Activated CD8-positive, alpha-beta memory T cell treated with anti-CD3 and anti-CD28 coated beads for 1 hour (primary cell): ENCODE measurements at places on chromosomes 1 and 21.

DNA sequence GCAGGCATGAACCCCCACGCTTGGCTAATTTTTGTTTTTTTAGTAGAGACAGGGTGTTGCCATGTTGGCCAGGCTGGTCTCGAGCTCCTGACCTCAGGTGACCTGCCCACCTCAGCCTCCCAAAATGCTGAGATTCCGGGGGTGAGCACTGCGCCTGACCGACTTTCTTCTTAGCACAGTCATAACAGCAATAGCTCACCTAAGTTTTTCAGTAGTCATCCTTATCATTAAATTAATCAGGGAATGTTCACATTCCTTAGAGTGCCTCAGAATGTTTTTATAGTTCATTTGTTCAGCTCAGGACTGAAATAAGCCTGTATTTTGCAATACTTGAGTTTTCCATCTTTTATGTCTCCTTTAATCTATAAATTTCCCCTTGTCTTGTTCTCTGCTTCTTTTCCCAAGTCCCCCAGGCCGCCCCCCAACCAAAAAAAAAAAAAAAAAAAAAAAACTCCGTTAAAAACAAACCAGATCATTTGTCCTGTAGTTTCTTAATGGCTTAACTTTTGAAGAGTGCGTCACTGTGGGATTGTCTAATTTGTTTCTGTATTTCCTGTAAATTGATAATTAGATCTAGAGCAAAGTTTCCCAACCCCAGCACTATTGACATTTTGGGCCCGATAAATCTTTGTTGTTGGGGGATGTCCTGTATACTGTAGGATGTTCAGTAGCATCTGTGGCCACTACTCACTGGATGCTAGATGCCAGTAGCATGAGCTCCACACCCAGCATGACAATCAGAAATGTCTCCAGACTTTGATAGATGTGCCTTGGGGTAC is 120.7 kb downstream of the ITSN1 start:
- no peak for DNase-seq

DNA sequence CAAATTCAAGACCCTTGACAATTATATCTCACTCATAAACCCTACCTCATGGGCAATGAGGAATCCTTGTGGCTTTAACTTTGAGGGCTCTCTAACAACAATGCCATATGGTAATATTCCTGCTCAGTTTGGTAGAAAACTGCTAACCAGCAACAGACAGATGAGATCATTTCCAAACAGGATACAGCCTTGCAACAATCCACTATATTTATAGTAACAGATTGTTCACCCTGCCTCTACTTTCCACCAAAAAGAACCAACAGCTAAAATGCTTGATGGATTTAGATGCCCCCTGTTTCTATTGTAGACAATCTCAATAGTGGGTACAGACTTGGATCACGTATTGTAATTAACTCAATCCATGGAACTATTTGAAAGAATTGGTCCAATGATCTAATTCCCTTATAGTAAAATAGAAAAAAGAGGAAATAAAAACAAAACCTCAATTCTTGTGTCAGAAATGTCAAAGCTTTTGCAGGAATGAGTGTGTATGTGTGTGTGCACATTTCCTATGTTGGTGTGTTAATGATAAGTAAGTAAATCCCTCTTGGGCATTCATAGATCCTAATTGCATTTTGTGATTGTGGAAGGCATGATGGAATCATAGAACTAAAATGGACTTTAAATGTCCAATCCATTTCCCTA is 100.0 kb upstream of the EDEM3 start:
- no peak for DNase-seq

DNA sequence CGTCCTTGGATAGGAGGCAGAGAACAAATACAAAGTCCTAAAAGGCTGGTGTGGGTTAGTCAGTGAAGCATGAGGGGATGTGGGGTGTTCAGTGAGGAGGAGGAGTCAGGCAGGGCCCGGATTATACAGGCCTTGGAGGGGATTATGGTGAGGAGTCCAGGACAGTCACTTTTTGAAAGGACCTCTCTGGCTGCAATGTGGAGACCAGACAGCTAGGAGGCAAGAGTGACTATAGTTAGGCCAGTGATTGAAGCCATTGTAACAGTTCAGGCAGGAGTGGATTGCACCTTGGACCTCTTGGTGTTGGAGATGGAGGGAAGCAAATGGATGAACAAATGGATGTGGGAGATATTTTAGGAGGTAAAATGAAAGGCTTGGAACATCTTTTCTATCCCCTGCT is 115.8 kb downstream of the C1orf94 start:
- no peak for DNase-seq

DNA sequence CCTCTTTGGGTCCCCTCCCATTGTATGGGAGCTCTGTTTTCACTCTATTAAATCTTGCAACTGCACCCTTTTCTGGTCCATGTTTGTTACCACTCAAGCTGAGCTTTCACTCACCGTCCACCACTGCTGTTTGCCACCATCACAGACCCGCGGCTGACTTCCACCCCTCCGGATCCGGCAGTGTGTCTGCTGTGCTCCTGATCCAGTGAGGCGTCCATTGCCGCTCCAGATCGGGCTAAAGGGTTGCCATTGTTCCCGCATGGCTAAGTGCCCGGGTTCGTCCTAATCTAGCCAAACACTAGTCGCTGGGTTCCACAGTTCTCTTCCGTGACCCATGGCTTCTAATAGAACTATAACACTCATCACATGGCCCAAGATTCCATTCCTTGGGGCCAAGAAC is 157.2 kb downstream of the SEC16B start:
- no peak for DNase-seq

DNA sequence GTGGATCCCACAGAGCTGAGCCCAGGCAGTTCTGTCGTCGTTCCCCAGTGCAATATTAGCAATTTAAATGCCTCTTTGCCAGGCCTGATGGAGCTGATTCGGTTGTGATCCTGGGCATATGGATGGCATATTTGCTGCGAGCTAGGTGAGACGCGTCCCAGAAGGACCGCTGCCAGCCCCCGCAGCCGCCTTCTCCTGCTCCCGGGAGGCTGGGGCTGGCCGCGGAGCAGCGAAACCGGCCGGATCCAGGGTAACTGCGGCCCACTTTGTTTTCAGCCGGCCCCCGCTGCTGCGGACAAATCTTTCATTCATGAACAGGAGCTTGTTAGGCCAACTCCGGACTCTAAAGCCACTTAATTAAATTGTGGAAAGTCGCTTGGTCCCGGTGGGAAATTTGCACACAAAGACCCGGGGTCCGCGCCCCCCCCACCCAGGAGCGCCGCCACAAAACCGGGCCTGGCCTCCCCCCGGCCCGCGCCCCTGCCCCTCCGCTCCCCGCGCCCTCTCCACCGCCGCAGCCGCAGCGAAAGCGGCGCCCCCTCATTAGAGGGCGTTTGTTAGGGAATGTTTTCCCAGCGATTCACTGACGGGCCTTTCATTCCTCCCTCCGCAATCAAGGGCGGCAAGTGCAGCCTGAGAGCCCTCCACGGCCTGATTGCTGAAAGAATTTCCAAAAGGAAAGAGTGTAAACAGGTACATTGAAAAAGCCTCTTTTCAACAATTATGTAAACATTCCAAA is 383.3 kb downstream of the RRAGC start:
- no peak for DNase-seq

DNA sequence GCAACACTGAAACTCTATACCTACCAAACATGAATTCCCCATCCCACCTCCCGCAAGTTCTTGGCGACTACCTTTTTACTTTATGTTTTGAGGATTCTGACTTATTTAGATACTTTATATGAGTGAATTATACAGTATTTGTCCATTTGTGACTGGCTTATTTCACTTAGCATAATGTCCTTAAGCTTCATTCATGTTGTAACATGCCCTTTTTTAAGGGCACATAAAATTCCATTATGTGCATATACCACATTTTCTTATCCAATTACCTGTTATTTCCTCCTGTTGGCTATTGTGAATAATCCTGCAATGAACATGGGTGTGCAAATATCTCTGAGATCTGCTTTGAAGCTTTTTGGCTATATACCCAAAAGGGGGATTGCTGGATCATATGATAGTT is 22.0 kb upstream of the CHIT1 start:
- no peak for DNase-seq

GRCh38 chr1:228865627-228866330 is 130.5 kb downstream of the RHOU start:
- no peak for DNase-seq

DNA sequence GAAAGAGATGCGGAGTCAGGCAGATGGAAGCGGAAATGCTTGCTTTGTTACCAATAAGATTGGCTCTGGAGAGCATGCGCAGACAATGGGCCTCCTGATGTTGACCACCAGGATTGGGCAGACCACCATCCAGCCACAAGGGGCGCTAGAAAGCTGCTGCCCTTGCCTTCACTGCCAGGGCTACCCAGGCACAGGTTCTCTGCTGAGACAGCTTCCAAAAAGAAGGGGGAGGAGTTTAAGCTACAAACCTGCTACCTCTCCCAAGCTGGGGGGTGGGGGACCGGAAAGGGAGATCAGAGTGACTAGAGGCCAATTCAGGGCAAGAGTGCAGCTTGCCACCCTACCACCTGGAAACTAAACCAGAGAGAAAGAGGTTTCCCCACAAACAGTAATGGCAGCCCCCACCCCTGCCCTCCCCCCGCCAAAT is 369.7 kb downstream of the RRAGC start:
- no peak for DNase-seq

DNA sequence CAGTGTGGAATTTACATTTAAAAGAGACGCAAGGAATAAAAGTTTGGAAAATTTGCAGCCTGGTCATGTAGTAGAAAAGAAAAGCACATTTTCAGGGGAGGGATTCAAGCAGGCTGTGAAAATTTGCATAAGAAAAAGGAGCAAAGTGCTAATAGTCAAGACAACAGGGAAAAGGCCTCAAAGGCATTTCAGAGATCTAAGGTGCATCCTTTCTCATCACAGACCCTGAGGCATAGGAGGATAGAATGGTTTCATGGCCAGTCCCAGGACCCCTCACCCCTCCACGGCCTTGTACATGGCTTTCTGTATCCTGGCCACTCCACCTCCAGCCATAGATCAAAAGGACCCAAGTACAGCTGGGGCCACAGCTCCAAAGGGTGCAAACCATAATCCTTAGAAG is 380.5 kb upstream of the BRINP3 start:
- no peak for DNase-seq

GRCh38 chr21:16196001-16196400 is 466.2 kb downstream of the USP25 start:
- no peak for DNase-seq

DNA sequence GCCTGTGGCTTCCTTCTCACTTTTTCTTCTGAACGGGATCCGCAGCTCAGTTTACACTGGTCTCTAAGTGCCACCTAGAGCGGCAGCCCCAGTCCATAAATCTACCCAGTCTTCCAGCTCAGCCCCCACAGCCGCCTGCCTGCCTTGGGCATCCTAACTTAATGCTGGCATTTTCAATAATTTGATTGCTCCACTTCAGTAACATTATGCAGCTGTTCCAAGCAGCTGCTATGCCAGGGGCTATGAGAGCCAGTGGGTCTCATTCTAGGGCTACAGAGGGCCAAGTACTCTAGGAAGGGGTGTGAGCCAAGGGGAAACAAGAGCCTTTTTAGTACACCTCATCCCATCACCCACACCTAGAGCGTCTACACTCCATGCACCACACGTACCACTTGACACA is 48.4 kb upstream of the COA6 start:
- no peak for DNase-seq

- DNase-seq = no peak
Measured at GRCh38 chr1:207742850-207743555, 8.9 kb upstream of the CD46 start.

DNA sequence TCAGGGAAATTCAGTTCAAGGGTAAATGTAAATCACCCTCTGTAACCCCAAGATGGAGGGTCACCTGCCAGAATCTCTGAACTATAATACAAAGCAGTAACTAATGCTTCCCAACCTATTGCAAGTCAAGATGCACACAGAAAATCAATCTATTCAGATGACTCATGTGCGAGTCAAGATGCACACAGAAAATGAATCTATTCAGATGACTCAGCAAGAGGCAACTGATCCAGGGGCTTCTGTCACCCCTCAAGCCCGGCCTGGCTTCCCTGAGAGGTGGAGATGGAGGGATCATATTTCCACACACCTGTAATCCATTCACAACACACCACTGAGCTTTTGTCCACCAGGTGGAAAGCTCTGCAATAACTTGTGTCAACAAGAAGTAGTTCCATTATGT is 17.4 kb upstream of the HIVEP3 start:
- DNase-seq = no peak

- no peak for DNase-seq
Measured at GRCh38 chr1:214977110-214977509, 105.4 kb upstream of the KCNK2 start.

- DNase-seq = no peak
Measured at GRCh38 chr1:207430602-207431001, 23.5 kb upstream of the CR2 start.

- DNase-seq = no peak
Measured at GRCh38 chr1:161287482-161288054, 22.2 kb downstream of the MPZ start.

DNA sequence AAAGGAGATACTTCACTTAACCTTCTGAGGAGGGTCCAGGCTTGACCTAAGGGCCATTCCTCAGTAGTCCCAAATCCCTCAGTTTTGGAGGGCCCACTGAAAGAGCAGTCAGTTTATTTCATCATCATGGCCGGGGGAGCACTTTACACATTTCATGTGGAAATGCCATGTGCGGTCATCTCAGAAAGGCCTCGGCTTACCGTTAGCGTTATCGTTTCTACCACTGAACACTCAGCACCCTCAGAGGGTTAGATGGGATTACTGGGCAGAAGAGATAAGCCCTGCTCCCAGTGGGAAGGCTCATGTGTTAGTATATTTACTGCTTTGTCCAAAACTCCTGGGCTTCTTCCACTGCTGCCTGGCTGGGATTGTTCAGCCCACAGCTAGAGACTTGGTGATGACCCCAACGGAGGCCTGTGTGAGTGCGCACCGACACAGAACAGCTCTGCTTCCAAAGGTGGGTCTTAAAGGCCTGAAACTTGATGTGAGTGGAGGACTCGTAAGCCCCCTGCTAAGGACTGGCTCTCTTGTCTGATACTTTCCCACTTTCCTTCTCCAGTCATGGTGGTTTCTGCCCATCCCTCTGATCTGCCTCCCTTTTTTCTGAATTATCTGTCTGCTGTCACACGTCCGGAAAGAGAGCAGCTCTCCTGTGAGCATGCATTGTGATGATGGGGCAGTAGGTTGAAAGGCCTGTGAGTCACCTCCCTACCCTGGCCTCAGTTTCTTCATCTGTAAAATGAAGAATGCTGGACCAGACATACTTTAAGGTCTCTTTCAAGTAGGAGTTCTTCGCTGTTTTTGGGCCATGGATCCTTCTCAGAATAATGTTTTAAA is 284.5 kb downstream of the ASTN1 start:
- DNase-seq = no peak

DNA sequence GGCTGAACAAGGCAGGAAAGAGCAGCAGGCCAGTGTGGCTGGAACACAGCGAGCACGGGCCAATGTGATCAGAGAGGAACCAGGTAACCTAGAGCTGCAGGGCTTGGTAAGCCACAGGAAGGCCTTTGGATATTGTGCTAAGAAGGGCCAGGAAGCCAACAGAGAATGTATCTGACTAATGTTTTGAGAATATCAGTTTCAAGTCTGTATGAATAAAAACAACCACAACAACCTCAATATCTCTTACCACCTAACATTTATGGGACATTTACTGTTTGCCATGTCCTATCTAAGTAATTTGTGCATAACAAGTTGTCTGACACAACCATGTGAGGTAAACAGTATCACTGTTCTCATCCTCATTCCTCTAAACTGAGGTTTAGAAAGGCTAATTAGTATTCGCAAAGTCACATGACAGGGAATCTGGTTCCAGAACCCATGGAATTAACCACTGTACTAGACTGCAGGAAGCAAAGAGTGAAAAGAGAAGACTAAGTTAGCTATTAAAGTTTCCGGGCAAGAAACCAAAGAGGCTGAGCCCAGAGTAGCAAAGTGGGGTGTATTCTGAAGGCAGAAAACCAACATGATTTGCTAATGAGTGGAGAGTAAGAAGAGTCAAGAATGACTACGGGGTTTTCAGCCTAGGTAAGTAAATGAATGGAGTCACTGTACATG is 38.9 kb downstream of the SPRTN start:
- no peak for DNase-seq
